ENCODE measurements at places on chromosomes 7 and 10.

- DNase-seq = peak; percentile 98
These were observed 423.6 kb upstream of the LRGUK start for GRCh38 chr7:133703547-133703946.

GRCh38 chr10:125283191-125283835, 123.0 kb upstream of the CTBP2 start:
- no peak for DNase-seq

DNA sequence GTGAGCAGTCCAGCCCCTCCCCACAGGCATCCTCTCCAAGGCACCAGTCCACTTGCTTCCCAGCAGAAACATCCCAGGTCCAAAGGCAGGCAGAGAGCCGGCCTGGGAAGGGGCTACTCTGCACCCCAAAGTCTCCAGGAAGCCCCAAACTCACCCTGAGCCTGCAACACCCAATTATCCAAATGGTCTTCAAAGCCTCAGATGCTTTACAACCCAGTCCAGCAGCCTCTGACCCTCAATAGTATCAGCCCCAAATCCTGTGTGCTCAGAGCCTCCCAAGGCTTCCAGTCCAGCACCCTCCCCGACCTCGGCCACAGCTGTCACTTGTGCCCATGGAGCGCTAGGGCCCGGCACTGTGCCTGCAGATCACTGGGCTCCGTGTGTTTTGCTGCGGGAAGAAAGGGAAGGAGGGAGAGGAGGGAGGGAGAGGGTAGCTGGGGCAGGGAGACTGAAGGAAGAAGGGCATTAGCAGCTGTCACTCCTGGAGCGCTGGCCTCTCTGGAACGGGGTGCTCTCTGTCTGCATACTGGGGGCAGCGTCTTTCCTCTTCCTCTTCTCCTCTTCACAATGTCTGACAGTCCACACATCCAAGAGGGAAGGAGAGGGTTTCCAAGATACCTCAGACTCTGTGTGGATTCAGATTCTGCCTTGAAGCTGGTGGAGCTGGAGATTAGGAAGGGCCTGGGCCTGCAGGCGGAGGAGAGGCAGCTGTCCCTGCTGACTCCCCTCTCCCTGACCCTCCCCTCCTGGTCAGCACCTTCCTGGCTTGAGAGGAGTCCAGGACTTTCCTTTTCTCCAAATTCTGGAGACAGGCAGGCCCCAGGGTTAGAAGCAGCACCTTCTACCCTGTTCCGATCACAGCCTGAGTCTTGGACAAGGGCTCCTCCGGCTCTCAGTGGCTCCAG, 13.2 kb downstream of the CALML5 start:
- DNase-seq = no peak

- DNase-seq = no peak
These were observed 622.5 kb downstream of the TYW1 start for GRCh38 chr7:67619175-67619574.

GRCh38 chr10:105974803-105975456, 1189.6 kb downstream of the SORCS1 start:
- DNase-seq = peak; percentile 1

- no peak for DNase-seq
These were observed 154.3 kb downstream of the PPP1R3A start for GRCh38 chr7:113764401-113765035.

GRCh38 chr7:137462074-137462715, 118.7 kb upstream of the PTN start:
- DNase-seq = peak; percentile 63

- DNase-seq = no peak
These were observed 54.0 kb upstream of the CACUL1 start for GRCh38 chr10:118808601-118809356.

DNA sequence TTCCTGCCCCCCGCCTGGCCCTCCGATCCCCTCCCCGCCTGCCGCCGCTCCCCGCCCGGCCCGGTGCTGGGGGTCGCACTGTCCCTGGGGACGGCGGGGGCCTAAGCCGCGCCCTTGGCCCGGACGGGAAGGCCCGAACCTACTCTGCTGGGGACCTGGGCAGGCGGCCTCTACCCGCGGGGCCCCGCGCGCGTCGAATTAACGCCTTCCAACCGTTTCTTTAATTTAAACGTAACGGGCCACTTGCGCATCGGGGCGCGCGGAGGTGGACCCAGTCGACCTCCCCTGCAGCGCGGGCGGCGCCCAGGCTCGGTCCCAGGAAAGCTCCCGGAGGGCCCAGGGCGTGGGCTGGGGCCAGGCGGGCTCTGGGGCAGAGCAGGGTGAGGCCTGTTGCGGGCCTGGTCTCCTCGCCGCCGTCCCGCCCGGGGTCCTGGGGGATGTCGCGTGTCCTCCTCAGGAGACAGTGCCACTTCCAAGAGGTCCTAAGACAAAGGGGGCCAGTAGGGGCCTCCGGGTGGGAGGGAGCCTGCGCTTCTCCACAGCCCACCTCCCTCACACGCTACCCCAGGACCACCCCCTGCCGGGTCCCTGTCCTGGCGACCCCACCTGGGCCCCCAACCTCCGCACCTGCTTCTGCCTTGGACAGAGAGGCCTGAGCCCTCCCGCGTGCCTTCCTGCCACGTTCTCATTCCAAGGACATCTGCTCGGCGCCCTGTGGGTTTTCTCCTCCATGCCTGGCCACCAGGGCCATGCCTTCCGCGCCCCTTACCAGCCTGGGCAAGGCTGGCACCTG, 658 bp upstream of the PTPRN2 start:
- DNase-seq = no peak

DNA sequence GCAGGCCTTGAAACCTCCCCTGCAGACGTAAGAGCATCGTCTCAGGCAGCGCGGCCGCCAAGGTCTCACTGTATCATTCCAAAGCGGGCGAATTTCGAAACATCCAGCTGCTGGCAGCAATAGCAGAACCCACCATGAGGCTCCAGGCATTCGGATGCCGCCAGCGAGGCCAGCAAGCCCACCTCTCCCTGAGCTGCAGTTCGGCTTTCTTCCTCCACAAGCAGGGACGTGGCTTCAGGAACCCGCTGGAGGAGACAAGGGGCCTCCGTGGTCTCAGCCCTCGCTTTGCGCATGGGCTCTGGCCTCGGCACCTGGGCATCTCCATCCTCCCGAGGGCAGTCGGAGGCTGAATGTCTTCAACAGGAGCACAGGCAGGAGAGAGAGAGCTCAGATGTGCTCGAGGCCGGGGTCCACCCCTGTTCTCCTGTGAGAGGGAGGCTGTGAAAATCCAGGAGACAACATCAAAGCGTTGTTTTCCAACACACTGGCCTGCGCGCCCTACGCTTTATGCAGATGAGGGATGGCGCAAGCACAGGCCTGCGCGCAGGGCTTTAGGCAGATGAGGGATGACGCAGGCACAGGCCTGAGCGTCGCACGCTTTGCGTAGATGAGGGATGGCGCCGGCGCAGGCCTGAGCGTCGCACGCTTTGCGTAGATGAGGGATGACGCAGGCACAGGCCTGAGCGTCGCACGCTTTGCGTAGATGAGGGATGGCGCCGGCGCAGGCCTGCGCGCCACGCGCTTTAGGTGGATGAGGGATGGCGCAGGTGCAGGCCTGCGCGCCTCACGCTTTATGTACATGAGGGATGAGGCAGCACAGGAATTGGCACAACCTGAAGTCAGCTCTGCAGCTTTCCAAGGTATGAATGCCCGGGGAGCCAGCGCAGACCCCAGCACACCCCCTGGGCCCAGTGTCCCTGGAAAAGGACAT, 103.2 kb downstream of the WDR37 start:
- peak; percentile 58 for DNase-seq

DNA sequence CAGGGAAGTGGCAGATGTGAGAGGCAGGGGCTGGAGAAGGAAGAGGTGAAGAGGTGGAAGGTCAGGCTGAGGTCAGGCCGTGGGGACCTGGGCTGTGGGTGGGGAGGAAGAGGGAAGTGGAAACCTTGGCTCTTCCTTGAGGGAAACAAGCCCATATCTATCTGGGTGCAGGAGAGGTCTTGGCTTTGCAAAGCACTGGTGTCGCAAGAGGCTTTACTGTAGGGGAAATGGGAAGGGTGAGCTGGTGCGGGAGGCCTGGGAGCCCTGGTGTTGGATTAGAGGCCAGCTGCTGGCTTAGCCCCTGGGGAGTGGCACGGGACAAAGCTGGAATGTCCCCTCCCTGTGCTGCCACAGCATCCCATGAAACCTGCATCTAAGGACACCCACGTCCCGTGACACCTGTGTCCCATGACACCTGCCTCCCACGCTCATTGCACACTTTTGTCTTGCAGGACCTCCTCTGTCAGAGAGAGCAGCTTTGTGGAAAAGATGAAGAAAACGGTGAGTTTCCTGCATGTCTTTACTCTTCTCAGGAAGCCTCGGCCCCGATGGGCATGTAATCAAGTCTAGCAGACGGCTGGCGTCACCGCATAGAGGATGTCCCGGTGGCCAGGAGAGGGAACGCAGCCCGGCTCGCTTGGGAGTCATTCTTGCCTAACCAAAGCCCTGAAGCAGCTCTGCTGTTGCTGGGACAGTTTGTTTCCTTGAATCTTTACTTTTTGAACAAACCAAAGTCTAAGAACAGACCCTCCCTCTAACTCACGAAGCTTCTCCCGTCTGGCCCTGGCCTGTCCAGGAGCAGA, 22.2 kb downstream of the TMEM120A start:
- no peak for DNase-seq

GRCh38 chr10:44344727-44345126, 40.2 kb downstream of the CXCL12 start:
- DNase-seq = no peak

DNA sequence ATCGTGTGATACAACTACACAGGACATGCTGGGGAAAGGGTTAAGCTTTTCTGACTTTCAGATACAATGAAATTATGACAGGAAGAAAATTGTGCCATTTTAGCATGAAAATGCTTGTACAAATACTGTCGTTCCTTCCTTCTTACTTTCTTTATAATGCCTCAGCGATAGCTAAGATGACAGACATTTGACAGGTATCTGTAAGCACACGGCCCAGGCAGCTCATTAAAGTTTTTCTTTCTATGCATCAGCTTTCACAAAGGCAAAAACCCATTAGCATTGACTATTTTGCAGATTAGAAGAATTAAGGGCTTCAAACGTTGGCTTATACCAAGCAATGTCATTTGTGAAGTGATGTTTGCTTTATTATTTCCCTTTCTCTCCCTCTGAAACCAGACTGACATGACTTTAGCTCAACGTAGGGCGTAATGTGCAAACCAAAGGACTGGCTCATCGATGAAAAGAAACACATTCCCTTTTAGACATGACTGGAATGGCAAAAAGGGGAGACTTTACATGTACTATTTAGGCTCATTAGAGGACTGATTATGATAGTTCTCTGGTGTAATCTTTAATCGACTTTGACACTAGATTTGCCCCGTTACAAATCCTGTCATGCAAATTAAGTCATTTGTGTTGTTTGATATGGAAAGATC, 258.4 kb upstream of the SP8 start:
- no peak for DNase-seq

DNA sequence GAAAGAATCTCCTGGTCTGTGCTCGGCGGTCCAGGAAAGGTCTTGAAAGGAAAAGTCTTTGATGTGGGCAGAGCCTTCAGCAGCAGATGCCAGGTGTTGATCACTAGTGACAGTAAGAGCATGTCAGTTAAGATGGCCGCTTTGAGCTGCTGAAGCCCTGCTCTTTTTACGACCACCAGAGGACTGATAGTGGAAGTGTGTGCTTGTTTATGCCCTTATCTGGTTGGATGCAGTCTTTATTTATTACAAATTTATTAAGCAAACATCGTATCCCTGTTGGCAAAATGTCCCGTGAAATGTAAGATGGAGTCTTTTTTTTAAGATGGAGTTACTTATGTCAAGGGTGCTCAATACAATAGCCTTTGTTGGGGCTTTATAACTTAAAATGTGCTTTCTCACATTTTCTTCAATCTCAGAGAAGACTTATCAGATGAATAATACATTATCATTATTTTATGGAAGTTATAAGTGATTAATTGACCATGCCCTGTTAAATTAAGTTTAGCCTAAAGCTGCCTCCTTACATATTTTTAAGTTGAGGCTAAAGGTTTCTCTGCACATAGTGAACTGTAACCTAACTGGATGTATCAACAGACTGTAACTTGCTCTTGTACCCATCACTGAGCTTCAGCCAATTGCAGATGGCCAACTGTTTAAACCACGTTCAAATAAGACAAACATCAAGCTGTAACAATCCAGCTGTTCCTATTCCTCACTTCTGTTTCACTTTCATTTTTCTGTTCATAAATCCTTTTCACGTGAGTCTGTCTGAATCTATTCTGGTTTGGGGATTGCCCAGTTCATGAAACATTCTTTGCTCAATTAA, 97.4 kb upstream of the PIK3CG start:
- peak; percentile 90 for DNase-seq

- no peak for DNase-seq
These were observed 14.2 kb upstream of the RNF32 start for GRCh38 chr7:156626220-156626895.

DNA sequence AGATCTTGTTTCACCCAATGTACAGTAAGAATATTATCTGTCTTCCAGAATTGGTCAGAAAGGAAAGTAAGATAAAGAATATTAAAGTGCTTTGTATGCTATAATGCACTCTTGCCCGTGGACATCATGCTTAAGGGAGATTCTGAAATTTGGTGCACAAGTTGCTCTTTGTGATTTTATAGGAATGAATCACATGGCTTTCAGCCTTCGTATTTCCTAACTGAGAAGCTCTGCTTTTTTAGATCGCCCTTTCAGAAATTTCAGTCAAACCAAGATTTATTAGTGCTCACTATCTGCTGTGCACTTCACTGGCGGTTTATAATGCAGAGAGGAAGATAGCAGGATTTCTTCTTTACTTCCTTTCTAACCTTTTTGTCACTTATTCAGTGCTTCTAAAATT, 1248.5 kb upstream of the LRRN3 start:
- no peak for DNase-seq

DNA sequence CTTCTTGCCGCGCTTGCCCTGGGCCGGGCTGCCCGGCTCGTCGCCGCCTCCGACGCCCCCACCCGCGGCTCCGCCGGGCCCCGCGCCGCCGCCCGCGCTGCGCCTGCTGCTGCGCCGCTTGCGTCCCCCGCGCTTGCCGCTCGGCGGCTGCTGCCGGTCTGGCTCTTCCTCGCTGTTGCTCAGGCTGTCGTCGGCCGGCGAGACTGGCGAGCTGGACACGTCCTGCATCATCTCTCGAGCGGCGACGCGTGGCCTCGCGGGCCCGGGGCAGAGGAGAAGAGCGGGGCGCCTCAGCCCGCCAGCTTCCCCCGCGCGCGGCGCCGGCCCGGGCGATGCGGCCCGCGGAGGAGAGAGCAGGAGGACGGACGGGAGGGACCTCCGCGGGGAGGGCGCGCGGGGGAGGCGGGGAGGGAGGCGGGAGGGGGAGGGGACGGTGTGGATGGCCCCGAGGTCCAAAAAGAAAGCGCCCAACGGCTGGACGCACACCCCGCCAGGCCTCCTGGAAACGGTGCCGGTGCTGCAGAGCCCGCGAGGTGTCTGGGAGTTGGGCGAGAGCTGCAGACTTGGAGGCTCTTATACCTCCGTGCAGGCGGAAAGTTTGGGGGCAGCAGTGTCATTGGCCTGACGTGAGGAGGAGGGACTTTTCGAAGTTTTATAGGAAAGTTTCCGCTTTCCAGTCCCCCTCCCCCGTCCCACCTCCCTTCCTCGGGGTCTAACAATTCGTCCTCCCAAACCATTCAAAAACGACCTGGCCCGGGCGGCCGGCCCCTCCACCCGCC, at the start of gene TWIST1:
TWIST1 (minus strand) TSS at position 546 of the 779 bp plus-strand sequence; CDS start at position 231, 315 bp downstream.
- peak; percentile 94 for DNase-seq

GRCh38 chr10:99532687-99533495, at the start of gene NKX2-3:
Gene NKX2-3 (plus strand): TSS chr10:99532942. CDS start chr10:99533132, 190 bp downstream.
- DNase-seq = peak; percentile 46

Measured in IMR-90 (cell line).